Activated effector memory CD4-positive, alpha-beta T cell treated with anti-CD3 and anti-CD28 coated beads, Interleukin-2, amount 50 U/mL, for 16 hours (primary cell): ENCODE measurements at places on chromosomes 1 and 21.

DNA sequence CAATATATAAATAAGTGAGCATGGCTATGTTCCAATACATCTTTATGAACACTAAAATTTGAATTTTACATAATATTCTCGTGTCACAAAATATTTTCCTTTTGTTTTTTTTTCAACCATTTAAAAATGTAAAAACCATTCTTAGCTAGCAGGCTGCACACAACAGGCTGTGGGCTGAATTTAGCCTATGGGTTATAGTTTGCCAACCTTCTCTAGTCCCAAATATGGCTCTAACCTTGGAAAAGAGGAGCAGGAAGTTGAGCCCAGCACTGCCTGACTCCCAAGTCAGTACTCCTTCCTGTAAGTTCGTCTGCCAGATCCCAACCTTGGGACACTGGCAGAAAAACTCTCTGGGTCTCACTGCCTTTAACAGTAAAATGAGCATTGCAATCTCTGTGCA is 13.4 kb downstream of the C1QB start:
- no peak for DNase-seq

DNA sequence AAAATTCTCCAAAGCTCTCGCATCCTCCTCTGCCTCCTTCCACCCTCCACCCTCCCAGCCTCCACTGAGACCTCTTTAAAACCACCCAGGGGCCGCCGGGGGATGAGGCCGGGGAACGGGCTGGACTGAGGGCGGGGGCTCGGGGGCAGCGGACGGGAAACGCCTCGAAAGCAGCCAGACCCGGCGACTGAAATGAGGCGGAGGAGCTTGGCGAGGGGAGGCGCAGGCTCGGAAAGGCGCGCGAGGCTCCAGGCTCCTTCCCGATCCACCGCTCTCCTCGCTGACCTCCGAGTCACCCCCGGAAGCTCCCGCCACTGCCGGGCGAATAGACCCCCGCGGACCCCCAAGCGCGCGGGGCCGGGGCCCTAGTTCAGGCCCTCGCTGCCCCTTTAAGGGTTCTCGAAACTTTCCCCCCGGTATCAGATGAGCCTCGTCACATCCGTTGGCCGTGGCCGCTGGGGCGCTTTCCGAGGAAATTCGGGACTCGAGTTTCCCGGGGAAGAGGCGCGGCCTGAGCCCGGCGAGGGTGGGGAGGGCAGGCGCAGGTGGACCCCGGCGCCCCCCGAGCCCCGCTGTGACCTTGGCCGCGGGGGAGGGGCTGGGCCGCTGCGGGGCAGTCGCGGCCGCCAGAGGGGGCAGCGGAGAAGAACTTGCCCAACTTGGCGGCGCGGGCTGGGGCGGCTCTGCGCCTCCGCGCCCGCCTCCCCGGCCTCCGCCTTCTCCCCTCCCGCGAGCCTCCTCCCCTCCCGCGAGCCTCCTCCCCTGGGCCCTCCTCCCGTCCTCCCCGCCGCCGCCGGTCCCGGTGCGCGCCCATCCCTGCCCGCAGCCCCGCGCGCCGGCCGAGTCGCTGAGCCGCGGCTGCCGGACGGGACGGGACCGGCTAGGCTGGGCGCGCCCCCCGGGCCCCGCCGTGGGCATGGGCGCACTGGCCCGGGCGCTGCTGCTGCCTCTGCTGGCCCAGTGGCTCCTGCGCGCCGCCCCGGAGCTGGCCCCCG is at the start of gene BACE2:
TSS of gene BACE2 (plus strand) at position 813 of the 995 bp plus-strand sequence. CDS start at position 917, 104 bp downstream.
- DNase-seq: peak; percentile 74

GRCh38 chr21:26522704-26523103 is 50.4 kb downstream of the CYYR1 start:
- no peak for DNase-seq

DNA sequence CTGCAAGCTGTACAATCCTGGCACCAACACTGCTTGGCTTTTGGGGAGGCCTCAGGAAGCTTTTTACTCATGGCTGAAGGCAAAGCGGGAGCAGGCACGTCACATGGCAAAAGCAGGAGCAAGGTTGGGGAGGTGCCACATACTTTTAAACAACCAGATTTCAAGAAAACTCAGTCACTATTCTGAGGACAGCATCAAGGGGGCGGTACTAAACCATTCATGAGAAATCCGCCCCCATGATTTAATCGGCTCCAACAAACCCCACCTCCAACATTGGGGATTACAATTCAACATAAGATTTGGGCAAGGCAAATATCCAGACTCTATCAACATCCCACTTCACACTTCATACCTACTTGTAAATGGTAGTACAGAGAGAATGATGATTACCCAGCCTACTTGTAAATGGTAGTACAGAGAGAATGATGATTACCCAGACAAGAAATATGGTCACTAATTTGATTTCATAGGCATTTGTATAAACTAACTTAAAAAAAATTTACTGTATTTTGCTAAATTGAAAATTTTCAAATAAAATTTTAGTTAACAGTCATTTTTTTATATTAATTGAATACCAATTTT is 24.9 kb downstream of the ATP5PF start:
- DNase-seq: no peak

DNA sequence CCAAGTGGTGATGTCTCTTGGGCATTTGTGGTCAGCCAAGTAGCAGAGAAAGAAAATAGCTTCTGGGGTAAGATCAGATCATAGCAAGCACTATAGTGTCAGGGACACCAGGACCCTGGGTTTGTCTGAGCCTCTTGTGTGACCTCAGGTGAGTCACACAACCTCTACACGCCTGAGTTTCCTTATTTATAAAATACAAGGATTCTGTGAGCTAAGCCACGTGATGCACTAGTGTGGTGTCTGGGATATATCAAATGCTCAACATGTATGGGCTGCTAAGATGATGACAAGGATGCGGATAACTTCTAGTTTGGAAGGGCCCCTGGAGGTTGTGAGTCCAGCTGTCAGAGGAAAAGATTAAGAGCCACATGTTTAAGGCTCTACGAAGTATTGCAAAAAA is 24.5 kb upstream of the ZNF436 start:
- no peak for DNase-seq

DNA sequence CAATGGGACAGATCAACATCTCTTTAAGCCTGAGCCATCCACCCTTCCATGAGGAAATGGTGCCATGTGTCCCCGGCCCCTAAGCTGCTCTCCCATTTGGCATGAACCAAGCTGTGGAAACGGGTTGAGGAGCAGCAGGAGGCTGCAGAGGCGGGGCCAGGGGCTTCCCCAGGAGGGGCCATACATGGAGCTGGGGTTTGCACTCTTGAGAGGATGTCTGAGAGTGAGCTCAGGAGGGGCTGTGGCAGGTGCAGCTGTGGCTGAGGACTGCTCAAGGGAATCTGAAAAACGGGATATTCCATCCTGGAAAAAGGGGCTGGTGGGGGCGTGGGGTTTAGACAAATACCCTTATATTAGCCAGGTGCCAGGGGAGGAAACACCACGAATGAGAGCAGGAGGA is 7.1 kb upstream of the CLEC20A start:
- DNase-seq: peak; percentile 57

DNA sequence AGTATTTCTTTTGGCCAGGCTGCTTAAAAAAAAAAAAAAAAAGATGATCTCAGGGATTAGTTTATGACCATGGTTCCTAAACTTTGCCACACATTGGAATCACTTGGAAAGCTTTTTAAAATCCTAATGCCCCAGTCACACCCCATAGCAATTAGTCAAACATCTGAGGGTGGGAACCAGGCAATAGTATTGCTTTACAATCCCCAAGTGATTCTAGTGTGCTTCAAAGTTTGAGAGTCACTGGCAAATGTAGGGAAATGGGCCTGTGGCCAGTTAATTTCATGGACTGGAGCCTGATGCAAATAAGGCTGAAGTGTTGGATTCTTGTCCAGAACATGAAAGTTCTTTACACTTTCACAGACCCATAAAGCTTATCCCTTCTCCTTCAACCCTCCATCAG is 374.6 kb upstream of the ESRRG start:
- no peak for DNase-seq

DNA sequence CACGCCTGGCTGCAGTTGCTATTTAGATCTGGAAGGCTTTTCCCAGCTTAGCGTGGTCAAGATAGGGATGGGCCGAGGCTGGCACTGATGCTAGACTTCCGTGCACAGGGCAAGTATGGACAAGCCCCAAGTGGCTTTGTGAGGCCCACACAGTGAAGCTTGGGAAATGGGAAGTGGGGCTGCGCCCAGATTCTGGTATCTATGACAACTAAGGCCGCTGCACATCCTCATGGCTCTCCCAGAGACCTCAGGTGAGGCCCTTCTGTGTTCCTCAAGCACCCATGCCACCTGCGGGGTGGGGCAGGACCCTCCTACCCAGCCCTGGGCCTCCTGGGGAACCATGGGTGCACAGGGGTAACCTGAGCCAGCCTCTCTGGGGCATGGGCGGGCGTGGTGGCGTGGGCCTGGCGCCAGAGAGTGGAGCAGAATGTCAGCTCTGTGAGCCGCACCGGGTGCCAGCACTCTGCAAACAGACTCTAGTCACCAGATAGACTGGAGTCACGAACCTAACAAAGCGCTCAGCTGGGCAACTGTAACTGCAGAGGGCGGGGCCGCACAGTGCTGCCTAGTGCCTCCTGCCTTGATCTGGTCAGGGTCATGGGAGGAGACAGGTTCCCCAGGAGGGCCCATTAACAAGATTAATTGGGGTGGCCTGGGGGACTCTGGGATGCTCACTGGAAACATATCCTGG is 46.4 kb downstream of the ELF3 start:
- DNase-seq: no peak

DNA sequence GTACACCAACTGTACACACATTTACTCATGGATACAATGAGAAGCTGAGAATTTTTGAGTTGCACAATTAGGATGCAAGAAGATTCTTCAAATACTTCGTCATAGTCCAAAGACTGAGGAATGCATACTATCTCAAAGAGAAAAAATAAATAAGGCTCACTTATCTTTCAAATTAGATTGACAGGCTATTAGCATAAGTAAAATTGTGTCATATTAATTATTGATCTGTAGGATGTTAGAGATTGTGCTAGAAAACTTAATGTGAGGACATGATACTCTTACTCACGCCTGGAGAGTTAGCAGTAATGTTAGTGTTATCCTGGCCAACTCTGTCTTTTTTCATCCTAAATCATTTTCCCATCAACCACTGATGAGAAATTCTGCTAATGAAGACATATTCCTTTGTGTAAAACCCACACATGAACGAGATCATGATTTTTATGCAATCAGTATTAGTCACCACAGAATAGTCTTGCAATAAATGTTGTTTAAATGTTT is 659.0 kb downstream of the LTN1 start:
- no peak for DNase-seq

GRCh38 chr1:40476924-40477677 is at the start of gene ZFP69:
Gene ZFP69, plus strand, starts transcription at chr1:40477290. Its CDS starts 2,072 bp downstream, at chr1:40479362.
- DNase-seq: peak; percentile 89

- no peak for DNase-seq
Observed at GRCh38 chr1:115680730-115681111, 39.0 kb downstream of the VANGL1 start.

DNA sequence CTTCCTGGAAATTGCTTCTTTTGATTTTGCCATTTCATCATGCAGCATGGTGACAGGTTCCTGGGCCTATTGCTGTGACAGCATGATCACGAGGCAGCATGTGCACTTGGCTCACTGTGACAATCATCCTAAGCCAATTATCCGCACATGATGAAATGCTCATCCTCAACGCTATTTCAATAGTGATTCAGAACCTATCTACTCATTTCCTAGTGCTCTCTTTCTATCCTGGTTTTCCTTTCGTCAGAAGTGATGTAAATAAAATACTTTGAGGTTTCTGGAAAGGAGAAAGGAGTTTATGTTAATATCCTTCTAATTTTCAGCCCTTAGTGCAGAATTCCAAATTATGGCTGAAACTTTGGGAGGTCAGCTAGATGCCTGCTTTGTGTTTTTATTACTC is 110.6 kb upstream of the ADAMTS5 start:
- no peak for DNase-seq

GRCh38 chr1:238777551-238777950 is 608.8 kb upstream of the CHRM3 start:
- DNase-seq: no peak

DNA sequence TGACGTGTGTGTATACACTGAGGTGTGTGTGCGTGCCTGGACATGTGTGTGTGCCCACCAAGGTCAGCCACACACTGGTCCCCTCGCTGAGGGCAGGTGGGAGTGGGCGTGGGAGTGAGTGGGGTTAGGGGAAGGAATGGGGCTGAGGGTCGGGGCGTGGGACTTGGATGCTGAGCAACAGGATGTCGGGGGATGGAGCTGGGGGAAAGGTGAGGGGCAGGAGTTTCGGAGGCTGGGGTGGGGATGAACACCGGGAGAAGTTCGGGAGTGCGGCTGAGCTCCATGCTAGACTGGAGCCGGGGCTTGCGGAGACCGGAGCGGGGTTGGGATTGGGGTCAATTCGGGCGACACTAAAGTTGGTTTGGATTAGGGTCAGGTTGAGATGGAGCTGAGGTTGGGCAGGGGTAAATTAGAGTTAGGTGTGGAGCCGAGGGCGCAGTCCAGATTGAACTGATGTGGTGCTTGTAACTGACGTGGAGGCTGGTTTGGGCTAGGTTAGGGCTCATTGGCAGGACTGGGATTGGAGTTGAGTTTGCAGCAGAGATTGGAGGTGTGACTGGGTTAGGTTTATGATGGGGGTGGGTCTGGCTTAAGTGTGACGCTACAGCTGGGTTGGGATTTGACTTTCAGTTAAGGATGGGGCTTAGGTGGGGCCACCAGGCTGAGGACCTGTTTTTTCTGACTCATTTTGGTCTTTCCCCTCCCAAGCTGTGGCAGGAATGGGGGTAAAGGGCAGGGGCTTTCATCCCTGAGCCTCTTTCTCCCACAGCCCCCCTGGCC is 3.3 kb upstream of the GUCA2A start:
- no peak for DNase-seq

DNA sequence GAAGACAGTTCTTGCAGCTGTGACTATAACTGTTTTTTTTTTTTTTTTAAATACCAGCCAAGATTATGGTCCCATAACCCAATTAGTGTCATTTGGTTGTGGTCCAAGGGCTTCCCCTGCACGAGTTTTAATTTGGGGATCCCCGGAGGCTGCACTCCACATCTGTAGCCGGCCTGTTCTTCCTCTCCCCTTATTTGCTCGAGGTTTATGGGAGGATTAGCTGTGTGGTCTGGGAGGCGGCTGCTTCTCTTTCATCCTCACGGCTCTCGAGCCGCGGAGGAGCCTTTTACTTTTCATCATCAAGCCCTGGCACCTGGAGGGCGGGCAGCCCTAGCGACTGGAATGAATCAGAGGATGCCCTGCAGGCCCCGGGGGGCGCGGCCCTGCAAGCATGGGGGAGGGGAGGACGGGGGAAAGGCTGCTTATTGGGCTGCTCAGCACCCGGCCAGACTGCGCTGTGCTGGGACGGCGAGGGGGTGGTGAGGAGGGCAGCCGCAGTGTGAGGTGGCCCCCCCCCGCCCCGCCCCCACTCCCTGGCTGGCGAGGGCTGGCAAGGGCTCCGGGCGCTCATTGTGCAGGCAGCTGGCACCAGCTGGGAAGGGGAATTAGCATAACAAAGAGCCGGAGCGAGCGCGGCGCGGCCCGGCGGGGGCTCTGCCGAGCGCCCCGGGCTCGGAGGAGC is 18.5 kb downstream of the SERTAD4 start:
- DNase-seq: no peak

GRCh38 chr1:76136894-76137293 is 62.3 kb downstream of the ST6GALNAC3 start:
- no peak for DNase-seq

GRCh38 chr1:45654540-45655280 is 30.9 kb upstream of the CCDC17 start:
- DNase-seq: no peak
